GDM1 (cell line): ENCODE measurements at places on chromosomes 13 and 19.

- DNase-seq, result no peak
Observed at GRCh38 chr13:61358599-61358998, 57.0 kb downstream of the PCDH20 start.

GRCh38 chr13:32423592-32423991 lies 4.3 kb downstream of the N4BP2L1 start:
- DNase-seq, result no peak

DNA sequence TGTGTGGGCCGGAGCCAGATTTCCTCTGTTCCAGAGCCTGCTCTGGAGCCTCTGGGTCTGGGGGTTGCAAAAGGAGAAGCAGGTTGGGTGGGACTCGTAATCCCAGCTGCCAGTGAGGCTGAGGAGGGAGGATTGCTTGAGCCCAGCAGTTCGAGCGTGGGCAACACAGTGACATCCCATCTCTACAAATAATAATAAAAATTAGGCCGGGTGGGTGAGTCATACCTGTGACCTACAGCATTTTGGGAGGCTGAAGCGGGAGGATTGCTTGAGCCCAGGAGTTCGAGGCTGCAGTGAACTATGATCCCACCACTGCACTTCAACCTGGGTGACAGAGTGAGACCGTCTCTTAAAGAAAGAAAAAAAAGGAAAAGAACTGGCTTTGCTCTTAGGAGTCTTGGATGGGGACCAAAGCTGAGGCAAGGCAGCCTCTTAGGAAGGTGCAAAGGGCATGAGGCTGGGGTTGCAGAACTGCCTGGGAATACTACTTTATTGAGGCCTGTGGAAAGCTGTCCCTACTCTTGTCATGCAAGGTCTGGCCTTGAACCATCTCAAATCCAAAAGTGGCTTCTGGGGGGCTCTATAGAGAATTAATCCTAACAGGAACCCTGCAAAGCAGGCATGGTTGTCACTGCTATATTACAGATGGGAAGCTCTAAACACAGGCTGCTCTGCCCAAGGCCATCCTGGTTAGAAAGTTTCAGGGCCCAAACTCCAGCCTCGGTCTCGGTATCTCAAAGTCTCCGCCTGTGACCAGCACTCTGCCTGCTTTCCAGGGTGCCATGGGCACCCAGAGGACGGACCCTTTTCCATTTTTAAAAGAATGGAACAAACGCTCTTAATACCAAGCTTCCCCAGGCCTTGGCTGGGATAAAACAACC lies 880 bp upstream of the C19orf12 start:
- DNase-seq, result no peak

DNA sequence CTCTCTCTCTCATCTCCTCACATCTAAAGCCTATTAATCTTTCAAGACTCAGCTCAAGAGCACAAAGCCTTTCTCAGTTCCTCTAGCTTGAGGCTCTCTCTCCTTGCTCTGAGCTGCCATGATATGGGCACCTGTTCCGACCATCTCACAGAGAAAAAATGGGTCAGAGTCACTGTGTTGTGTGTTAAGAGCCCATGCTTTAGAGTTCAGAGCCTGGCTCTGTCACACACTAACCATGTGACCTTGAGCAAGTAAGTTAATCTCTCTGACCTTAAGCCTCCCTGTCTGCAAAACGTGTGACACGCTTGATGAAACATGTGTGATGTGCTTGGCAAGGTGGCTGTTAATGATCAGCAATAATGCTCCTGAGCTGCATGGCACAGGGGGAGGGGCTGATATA lies 245.2 kb downstream of the DLEU7 start:
- DNase-seq, result no peak

DNA sequence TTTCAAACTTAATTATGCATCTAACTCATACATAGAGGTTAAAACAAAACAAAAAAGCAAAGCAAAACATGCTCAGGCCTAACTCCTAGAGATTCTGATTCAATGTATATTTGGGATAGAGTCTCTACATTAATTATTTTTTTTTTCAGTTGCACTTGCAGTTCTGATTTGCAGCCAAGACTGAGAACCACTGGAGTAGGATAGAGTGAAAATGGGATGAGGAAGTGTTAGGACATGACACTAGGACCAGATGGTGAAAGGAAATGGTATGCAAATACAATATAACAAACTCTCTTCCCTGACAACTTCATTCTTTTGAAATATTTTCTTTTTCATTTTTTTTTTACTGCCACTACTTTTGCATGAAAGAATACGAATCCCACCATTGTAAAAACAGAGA lies 1.8 kb downstream of the CCDC122 start:
- DNase-seq, result no peak

GRCh38 chr19:19096641-19097627 lies 33.1 kb downstream of the SLC25A42 start:
- no peak for DNase-seq

- no peak for DNase-seq
Observed at GRCh38 chr13:75393839-75394520, 88.0 kb downstream of the TBC1D4 start.

DNA sequence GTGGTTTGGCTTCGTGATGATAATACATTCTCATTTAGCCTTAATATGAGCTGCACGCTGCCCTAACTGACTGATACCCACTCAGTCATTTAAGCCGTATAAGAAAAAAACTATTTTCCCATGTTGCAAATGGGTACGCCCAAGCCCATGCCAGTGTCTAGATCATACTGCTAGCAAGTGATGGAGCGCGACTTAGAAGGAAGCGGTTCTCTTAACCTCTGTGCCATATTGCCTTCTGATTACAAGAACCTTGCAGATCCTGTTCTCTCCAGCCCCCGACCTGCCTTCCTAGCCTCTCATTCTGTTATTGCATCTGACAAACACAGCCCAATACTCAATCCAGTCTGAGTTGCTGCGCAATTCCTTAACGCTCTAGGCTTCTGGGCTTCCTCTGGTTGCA lies 603 bp downstream of the GPALPP1 start:
- no peak for DNase-seq

- DNase-seq, result no peak
Observed at GRCh38 chr13:74166261-74167004, 32.2 kb upstream of the KLF12 start.

GRCh38 chr13:44854313-44855060 lies 134.8 kb downstream of the NUFIP1 start:
- DNase-seq, result no peak

DNA sequence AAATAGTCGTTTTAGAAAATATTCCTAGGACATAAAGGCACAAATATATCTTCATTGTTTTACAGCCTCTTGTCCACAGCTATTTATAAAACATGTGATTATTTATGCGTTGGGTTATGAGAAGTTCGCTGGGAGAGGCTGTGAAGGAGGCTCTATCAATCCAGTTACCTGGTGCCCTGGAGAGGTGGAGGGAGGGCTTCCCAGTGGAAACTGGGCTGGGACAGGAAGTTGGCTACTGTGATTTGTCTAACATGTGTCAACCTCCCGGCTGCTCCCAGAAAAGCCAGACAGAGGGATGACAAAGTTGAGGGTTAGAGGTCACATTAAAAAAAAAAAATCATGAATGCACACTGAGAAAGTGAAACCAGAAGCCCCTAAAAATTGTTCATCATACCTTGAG lies 346.5 kb downstream of the ZNF536 start:
- DNase-seq, result no peak

- DNase-seq, result no peak
Observed at GRCh38 chr13:31225998-31226675, 26.4 kb downstream of the B3GLCT start.

GRCh38 chr19:768424-768823 lies 17.5 kb downstream of the MISP start:
- no peak for DNase-seq

GRCh38 chr13:75224053-75224742 lies 257.8 kb downstream of the TBC1D4 start:
- no peak for DNase-seq
